Amygdala (tissue), 56 donors: ENCODE measurements at places on chromosomes 13 and 19.

DNA sequence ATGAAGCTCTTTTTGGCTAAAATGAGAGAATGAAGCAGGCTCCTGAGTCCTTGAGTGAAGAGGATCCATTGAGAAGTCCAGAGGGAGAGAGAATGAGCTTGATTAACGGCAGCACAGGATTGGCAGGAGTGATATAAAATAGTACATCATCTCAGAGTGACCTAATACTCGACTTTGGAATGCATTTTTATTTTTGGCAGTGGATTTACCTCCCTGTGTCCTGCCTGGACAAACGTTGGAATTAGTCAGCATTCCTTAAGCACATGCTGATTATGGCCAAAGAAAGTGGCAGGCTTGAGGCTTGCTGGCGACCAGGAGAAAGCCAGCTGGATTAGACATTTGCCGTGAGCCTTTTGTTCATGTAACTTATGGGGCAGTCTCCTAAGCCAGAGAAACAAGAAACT is 22.9 kb downstream of the LRCH1 start:
- no peak for DNase-seq

DNA sequence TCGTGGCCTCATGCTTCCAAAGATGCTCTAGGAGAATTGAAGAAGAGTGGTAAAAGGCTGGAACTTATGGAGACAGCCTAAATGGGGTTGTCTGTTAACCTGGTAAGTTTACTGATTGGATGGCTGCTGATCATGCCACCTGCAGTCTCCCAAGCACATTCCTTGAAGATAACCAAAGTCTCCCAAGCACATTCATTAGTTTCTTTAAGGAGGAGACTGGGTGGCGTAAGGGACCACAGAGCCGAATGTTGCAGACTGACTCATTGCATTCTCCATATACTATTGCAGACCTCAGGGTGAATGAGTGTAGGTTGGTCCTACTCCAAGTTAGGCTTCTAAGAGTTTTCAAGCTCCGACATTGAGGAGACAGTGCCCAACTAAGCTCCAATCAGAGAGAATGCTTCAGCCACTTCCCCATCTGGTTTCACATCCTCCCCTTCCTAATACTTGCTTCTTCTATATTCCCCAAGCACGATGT is at the start of gene IGFL3:
Gene IGFL3, minus strand, starts transcription at position 51 of the 478 bp plus-strand sequence. Its CDS starts 39 bp downstream, at position 12.
- DNase-seq = no peak

GRCh38 chr19:42250183-42250665 is 4.7 kb downstream of the ERF start:
- no peak for DNase-seq

GRCh38 chr19:17557466-17557865 is 2.0 kb downstream of the COLGALT1 start:
- no peak for DNase-seq

DNA sequence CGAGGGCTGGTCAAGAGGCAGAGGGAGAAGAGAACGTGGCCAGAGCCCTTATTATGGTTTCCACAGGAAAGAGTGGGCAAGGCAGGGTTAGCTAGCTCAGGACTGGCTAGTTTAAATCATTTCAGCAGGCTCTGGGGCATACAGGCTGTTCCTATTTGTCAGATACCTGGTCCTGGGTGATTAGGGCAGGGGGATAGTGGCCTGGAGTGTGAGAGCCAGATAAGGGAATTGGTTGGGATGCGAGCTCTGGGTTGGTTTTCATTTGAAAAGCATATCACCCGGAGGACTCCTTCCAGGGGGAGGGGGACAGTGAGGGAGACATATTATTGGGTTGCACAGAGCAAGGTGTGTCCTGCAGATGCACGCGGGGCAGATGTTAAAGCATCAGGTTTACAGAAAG is 75.3 kb upstream of the CLDN10 start:
- no peak for DNase-seq

- DNase-seq = no peak
Observed at GRCh38 chr19:41720103-41720502, 11.7 kb downstream of the CEACAM5 start.

DNA sequence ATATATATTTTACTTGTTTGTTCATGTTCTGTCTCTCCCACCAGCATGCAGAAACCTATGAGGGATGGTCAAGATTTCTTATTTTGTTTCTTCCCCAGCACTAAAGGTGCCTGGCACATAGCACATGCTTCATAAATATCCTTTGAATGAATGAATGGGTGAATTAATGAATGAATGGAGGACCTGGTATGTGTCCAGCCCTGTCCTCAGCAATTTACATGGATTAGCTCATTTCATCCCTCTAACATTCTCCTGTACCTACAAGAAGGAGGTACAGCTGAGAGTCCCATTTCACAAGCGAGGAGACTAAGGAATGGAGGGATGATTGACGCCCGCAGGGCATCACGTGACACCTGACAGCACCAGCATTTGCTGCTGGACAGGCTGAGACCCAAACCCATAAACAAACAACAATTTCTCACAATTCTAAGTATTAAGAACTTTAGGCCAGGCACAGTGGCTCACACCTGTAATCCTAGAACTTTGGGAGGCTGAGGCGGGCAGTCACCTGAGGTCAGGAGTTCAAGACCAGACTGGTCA is 6.8 kb upstream of the BCAT2 start:
- DNase-seq = no peak

- no peak for DNase-seq
Observed at GRCh38 chr19:14432791-14433553, at the start of gene PKN1. Gene PKN1, plus strand, starts transcription at chr19:14433306. Its CDS starts 216 bp downstream, at chr19:14433522.

GRCh38 chr19:2634228-2634951 is 68.1 kb downstream of the GNG7 start:
- no peak for DNase-seq

DNA sequence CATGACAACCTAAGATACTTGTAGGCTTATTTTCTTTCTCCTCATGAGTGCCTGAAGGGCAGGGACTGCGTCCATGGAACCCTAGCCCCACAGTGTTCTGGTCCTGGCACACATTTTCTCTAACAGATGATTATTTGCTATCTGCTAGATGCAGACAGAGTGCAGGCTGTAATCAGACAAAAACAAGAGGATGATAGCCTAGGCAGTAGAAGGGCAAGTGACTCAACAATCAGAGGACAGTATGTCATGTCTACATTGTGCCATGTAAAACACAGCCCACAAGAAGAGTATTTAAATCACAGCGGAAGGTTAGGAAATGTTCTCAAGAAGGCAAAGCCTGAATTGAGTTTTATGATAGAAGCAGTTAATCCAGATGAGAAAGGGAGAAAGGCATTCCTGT is 29.3 kb downstream of the MIPEP start:
- DNase-seq = no peak

DNA sequence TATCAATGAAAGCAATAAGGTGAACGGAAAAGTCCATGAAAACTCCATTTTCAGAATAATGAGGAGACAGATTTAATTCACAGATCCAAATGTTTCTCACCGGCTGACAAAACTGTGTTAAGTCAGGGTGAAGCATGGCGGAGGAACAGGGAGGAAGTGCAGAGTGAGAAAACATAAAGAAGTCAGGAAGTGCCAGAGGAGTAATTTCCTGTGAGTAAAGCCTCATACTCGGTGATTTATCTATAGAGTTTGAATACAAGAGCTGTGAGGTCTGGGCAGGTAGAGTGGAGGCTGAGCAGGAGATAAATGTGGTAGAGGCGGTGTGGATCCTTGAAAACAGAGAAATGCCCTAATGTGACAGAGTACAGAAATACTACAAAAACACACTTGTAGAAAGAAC is 11.4 kb downstream of the CARD8 start:
- DNase-seq = no peak

GRCh38 chr13:89726690-89727435 is 1620.6 kb upstream of the MIR17HG start:
- no peak for DNase-seq

GRCh38 chr19:39595950-39596349 is 6.4 kb upstream of the LGALS13 start:
- no peak for DNase-seq

DNA sequence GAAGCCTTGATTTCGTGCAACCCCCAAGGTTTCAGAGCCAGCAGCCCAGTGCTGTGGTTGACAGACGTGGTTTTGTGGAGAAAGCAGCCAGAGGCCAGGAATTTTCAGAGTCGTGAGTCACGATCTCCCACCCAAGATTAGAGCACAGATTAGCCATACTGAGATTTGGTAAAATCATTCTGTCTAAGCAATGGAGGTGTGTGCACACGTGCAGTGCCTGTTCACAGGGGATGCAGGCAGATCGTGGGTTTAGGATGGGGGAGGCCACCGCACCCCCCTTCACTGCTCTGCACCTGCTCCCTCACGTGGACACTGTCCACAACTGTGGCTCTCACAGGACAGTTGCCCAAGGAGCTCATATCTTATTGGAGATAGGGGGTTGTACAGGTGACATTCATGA is 46.6 kb upstream of the GPR183 start:
- DNase-seq = no peak

GRCh38 chr13:25691654-25692053 is 319.9 kb downstream of the ATP8A2 start:
- no peak for DNase-seq

DNA sequence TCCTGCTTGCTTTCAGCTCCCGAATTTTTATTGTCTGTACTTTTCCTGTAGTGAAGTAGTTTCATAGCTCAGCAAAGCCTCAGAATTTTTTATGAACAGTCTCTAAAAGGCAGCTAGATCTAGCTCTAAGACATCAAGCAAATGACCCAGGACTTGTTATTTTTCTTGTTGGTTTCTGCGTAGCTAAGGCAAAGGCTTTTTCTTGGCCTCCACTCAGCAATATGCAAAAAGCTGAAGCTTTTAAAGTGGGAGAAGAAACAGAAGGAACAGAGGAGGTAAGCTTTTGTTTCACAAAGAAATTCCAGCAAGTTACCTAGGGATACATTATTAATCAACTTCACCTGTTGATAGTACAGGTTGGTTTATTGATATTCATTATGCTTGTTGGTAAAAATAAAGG is 235.9 kb downstream of the PCDH20 start:
- no peak for DNase-seq

DNA sequence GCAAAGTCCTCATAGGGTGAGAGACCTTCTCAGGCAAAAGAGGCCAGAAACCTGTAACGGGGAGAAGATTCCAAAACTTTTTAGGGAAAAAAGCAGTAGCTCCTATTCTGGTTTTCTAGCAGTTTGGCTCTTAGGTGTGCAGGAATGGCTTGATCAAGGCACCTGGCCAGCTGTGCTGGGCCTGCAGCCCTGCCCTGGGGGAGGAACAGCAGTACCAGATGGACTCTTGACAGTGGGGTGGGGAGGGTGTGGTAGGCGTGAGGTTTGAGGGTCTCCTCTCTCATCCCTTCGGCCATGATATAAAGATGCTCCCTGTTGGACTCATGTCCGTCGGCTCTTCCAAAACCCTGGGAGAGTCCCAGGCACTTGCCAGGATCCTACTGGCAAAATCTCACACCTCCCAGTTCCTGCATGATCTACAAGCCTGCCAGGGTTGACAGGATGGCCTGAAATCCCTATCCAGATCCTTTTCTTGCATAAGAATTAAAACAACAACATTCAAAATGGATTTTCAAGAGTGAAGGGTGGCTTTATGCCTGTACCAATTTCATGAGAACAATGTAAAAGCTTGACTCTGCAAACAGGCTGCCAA is 120.4 kb downstream of the IER2 start:
- no peak for DNase-seq
